ENCODE measurements at places on chromosomes 13 and 19. TPM values are rescaled to one million over a fixed set of nuclear protein-coding genes. Genes with fewer than 3 reads are reported as not detected.

Gene ZNF383
- 1.5 TPM for total RNA-seq

Gene TRAPPC2B
- 13.4 TPM for total RNA-seq

Gene OR10H5
- total RNA-seq = not detected

Gene MADCAM1
- total RNA-seq = not detected

Gene RNF113B
- not detected for total RNA-seq

Gene MAG
- 0.50 TPM for total RNA-seq

Gene ZNF626
- total RNA-seq = not detected

Gene NLRP9
- not detected for total RNA-seq

Gene CYP2A6
- not detected for total RNA-seq

DNA sequence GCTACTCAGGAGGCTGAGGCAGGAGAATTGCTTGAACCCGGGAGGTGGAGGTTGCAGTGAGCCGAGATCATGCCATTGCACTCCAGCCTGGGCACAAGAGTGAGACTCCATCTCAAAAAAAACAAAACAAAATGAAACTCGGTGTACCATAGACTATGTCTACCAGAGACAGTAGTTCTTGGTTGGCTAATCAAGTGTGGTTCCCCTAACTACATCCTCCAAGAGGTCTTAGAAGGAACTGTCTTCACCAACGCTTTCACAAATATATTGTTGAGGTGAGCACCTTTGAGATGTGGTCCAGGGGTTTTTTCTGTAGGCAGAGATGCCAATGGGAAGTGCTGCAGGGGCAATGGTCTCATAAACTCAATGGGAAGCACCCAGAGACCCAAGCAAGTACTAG is 48.0 kb downstream of the RFC3 start:
- DNase-seq = no peak

GRCh38 chr19:10106100-10106936 is at the start of gene PPAN:
TSS of gene PPAN (plus strand) at chr19:10106362. CDS start at chr19:10106395, 33 bp downstream.
- DNase-seq = peak; percentile 94

- no peak for DNase-seq
Measured at GRCh38 chr13:98979012-98979660, 1.3 kb upstream of the DOCK9 start.

DNA sequence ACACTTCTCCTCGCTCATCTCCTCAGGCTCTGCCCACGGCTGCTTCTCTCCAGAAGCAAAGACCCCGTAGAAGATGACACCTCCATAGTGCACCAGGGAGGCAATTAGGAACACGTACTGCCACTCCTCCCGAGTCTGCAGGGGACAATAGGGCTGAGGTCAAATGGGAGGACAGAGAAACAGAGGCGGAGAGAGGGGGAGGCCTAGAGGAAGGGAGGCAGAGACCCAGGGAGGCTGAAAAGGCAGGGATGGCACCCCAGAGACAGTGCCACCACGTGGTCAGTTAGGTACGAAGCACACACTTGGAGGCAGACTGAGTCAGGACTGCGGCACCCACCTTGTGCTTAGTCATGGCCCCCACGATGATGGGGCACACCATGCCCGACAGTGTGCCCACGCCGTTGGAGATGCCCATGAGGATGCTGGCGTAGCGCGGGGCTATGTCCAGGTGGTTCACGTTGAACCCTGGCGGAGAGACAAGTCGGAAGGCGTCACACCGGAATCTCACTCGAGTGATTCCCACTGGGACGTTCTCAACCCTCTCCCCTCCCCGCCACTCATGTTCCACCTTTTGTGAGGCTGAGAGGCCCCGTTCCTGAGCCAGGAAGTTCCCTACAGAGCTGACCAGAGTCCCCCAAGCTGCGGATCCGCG is 5.6 kb downstream of the GFY start:
- DNase-seq = no peak

GRCh38 chr19:13022859-13023636 is 27.8 kb downstream of the NFIX start:
- peak; percentile 90 for DNase-seq

DNA sequence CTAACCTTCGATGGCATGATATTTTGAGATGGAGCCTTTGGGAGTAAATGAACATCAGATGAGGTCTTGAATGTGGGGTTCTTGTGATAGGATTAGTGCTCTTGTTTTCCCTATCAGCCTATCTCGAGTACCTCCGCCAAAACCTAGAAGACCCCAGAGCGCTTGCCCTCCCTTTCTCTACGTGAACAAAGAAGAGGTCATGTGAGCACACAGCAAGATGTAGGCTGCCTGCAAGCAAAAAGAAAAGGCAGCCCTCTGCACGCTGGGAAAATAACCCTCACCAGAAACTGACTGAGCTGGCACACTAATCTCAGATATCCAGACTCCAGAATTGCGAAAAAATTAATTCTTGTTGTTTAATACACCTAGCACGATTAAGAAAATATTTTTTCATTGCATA is 799.8 kb upstream of the SLC10A2 start:
- no peak for DNase-seq

GRCh38 chr19:4732680-4733114 is 9.1 kb upstream of the DPP9 start:
- peak; percentile 62 for DNase-seq

DNA sequence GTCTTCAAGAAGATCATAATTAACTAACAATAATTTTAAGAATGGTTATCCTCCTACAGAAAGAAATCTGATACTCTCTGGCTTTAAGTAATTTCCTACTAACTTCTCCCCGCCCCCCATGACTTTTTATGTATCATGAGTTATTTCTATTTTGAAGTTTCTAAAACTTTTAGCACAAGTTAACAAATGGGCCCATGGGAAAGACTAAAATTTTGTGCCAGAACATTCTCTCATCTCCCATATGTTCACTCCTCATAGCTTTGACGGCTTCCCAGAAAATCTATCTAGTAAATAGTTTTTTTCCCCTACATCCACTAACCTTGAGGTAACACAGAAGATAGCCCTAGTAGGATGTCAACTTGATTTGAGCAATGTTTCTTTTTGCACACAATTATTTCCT is 148.3 kb downstream of the POSTN start:
- DNase-seq = no peak

DNA sequence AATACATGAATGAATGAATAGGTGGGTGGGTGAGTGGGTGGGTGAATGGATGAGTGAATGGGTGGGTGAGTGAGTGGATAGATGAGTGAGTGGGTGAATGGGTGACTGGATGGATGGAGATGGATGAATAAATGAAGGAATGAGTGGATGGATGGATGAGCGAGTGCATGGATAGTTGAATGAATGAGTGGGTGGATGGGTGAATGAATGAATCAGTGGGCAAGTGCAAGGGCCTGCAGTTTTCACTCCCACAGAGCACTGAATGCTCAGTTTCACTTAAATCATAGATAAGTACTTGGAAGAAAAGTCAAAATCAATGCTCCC is 12.4 kb downstream of the GAS6 start:
- no peak for DNase-seq

GRCh38 chr19:4430760-4431159 is 26.8 kb downstream of the UBXN6 start:
- no peak for DNase-seq

- peak; percentile 57 for DNase-seq
Measured at GRCh38 chr19:9934132-9934950, 2.0 kb downstream of the OLFM2 start.

DNA sequence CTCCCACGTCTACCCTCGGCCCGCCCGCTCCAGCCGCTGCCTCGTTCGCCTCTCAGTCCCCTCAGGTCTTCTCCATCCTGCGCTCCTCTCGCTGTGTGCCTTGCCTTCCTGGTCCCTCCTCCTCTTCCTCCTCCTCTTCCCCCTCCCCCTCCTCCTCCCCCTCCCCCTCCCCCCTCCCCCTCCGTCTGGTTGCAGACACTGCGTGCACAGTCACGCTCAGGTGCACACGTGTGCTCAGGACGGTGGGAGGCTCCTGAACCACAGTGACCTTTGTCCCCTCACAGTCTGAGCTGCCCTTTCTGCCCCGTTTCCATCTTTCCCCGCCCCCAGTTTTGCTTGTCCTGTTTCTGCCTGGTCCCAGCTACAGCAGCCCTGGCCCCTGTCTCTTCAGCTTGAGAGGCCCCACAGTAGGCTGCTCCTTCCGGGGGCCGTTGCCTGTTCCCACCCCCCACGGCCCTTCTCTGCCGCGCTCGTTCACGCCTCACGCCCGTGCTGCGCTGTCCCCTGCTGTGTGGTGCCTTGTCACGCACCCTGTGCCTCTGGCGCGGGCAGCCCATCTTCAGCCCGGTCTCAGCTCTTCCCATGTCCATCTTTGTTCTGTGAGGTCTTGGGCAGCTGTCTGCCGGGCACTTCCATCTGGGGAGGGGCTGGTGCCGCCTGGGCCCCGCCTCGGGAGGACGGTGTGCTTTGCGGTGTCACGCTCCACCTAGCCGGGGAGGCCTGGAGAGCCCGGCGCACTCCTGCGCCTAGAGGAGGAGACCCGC is 13.8 kb upstream of the RPS15 start:
- DNase-seq = no peak

GRCh38 chr19:42197375-42197817 is 20.1 kb downstream of the DEDD2 start:
- no peak for DNase-seq

DNA sequence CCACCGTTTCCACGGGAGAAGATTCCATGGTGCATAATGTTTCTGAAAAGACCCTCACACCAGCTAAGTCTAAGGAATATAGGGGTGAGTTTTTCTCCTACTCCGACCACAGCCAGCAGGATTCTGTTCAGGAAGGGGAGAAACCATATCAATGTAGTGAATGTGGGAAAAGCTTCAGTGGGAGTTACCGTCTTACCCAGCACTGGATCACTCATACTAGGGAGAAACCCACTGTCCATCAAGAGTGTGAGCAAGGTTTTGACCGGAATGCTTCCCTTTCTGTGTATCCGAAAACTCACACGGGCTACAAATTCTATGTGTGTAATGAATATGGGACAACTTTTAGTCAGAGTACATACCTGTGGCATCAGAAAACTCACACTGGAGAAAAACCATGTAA is 19.1 kb downstream of the ZNF473 start:
- DNase-seq = no peak

DNA sequence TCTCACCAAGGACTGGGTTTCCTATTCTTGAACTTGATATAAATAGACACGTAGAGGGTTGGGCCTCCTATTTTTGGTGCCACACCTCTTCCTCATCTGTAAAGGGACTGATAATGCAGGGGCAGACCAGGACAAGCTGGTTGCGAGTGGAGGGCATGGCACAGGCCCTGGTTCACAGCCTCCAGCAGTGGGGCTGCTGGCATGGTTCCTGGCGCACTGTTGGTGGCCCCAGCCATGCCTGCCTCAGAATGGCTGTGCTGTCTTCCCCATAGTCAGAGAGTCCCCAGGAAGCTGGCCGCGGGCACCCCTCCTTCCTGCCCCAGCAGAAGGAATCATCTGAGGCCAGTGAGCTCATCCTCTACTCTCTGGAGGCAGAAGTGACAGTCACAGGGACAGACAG is 10.5 kb upstream of the OVOL3 start:
- no peak for DNase-seq

GRCh38 chr13:76921516-76921915 is 26.8 kb upstream of the ACOD1 start:
- DNase-seq = no peak

DNA sequence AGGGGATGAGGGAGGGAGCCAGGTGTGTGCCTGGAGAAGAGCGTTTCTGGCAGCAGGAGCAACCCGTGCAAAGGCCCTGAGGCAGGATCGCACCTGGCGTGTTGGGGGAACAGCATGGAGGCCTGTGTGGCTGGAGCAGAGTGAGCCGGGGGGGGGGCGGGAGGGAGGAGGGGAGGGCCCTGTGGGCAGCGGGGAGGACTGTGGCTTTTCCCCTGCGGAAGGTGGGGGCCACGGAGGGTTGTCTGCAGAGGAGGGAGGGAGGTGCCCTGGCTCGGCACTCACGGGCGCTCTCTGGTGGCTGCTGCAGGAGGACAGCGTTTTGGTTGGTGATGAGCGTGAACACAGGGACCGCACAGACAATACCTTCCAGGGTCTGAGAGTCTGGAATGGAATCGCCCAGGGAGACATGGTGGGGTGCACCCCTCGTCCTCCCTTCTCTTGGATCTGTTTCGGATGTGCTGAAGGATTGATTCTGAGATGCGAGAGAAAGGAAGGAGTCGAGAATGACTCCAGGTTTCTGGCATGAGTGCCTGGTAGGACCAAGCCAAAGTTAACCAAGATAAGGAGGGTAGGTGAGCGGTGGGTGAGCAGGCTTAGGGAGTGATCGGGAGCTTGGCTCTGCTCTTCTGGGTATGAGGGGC is 6.5 kb downstream of the RAB11B start:
- DNase-seq = peak; percentile 54

DNA sequence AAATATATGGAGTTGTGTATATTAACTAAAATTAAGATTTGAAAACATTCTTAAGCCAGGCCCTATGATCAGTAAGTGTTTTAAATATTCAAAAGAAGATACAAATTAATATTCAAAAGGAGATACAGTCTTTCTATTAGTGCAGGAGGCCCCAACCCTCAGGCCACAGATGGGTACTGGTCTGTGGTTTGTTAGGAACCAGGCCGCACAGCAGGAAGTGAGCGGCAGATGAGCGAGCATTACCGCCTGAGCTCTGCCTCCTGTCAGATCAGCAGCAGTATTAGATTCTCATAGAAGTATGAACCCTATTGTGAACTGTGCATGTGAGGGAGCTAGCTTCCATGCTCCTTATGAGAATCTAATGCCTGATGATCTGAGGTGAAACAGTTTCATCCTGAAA is 232.9 kb downstream of the FOXO1 start:
- DNase-seq = no peak

DNA sequence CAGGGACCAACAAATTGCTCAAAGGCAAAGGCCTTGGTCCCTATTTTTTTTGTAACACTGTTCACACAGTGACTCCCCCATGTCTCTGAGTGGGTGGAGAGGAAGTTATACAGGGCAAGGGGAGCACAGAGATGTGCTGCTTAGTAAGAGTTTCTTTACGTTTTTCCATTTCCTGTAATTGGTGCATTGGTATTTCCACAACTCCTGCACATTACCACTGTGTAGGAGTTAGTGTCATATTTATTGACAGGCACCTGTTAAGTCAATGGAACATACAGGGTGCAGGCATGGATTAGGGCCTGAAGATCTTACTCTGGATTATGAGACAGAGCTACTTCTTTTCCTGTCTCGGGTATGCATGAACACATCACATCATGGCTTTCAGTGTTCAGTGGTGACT is 45.2 kb downstream of the SOX21 start:
- DNase-seq = no peak

GRCh38 chr19:2775556-2776430 is 7.3 kb downstream of the SGTA start:
- no peak for DNase-seq

DNA sequence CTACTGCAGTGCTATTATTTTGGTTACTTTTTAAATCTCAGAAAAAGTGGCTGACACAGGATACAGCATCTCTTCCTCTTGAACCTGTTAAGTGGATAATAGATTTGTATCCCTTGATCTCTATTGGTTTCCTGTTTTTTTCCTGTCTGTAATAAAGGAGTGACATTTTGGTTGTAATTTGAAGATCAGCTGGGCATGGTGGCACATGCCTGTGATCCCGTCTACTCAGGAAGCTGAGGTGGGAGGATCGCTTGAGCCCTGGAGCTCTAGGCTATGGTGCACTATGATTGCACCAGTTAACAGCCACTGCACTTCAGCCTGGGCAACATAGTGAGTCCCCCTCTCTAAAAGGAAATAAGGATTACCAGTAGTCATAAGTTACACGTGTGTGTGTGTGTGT is 46.8 kb downstream of the METTL21C start:
- no peak for DNase-seq
